ENCODE measurements at places on chromosomes 6 and 20.

GRCh38 chr20:51165131-51165530 lies 142.2 kb upstream of the KCNG1 start:
- no peak for DNase-seq

- DNase-seq = no peak
Observed at GRCh38 chr6:12974551-12974950, 258.0 kb downstream of the PHACTR1 start.

DNA sequence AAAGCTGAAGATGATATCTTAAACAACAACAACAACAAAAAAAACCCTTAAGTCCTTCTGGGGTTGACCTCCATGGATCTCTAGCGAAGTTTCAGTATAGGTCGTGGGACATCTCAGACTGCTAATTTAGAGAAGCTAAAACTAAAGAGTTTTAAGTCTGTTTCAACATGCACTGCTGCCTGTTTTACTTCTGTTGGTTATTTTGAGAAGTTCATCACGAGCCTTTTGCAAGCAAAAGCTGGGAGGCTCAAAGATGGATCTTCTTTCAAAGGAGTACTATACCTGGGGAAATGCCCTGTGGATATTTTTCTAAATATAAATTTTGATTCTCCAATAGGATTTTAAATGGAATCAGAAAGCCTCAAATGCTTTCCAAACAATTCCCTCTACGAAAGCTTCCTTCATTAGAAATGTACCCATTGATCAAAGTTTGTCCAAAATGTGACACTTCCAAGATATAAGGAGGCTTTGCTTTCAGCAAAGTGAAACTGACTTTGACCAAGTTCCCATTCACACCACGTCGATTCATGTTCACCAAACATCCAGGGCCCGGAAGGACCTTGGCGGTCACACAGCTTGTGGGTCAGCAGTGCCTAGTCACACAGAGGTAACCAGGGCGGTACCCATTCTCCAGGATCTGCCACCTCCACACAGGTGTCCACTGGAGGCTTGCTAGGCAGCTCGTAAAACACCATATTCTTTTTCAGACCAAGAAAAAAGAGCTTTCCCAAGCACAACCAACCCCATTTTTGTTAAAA lies 94.7 kb upstream of the QKI start:
- DNase-seq = no peak

GRCh38 chr6:142647449-142648035 lies 297.4 kb downstream of the HIVEP2 start:
- DNase-seq = no peak

- no peak for DNase-seq
Observed at GRCh38 chr20:58986968-58987517, 6.0 kb downstream of the NELFCD start.

DNA sequence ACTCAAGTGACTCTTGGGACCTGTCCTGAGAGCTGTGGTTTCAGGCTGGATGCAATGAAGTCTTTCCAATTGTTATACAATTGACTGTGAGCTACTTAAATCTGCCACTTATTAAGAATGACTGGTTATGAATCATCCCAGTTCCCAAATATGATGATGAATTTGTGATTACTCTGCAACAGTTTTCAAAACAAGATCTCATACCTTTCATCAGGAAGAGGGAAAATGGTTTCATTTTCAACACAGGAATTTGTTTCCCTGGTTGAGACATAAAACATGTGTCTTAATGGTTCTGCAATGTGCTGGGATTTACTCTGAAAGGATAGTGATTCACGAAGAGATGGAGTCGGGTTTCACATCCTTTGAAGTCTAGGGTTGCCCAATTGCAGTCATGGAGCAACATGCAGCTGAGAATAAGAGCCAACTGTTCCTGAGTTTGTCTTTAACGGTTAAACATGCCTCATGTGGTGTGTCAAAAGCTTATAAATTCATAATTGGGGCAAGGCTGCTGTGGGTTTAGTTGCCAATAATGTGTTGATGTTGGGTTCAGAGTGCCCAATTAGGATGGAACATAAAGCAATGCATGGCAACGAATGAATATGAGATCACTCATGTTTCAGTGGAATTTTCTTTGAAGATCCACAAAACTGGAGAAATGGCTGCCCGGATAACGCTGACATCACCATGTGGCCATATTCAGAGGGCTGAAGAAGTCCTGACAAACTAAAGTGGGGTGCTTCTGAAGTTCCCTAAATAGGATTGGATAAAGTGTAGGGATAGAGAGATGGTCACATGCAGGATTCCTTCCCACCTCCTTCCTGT lies 41.0 kb downstream of the CYP24A1 start:
- DNase-seq = peak; percentile 99

GRCh38 chr6:115740907-115741306 lies 319.8 kb downstream of the FRK start:
- no peak for DNase-seq

- no peak for DNase-seq
Observed at GRCh38 chr6:26044140-26045064, 42.8 kb upstream of the HFE start.

DNA sequence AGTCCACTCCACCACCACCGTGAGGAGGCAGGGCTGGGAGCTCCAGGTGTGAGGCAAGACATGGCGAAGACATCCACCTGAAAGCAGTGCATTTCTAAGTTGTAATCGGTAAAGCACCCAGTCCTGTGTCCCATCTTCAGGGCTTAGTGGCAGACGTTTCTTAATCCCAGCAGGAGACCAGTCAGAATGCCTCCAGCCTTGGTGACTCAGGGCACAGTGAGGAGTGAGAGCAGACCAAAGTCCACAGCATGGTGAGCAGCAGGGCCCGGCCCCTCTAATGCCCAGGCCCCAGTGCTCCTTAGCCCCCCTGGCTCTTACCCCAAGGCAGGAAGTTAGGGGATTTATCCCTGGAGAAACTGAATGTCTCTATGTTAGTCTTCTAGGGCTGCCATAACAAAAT lies 183.9 kb downstream of the SYNDIG1 start:
- no peak for DNase-seq

DNA sequence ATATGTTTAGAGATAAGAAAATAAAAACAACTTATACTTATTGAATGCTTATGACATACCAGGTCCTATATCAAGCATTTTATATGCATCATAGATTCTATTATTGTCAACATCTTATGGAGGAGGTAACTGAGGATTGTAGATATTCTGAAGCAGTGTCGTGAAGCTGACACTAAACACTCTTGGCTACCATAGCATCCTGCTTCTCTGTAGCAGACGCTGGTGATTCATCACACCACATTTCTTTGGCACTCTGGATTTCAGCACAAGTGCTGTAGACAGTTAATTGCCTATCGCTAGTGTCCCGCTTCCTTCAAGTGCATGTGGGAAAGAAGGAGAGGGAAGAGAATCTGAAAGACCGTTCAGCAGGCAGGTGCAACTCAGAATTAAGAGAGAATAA lies 317.1 kb downstream of the PLCB1 start:
- no peak for DNase-seq

DNA sequence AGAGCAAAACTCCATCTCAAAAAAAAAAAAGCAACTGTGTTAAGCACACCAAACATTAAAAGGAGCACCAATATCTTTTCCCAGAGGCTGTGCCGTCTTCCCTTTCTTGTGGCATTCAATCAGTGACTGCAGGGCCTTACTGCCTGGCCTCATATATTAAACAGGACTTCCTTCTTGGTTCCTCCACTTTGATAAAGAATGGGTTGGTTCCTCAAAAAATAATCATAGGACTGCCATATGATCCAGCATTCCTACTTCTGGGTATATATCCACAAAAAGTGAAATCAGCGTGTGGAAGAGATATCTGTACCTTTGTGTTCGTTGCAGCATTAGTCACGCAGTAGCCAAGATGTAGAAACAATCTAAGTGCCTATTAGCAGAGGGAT lies 40.3 kb upstream of the GFOD1 start:
- no peak for DNase-seq

DNA sequence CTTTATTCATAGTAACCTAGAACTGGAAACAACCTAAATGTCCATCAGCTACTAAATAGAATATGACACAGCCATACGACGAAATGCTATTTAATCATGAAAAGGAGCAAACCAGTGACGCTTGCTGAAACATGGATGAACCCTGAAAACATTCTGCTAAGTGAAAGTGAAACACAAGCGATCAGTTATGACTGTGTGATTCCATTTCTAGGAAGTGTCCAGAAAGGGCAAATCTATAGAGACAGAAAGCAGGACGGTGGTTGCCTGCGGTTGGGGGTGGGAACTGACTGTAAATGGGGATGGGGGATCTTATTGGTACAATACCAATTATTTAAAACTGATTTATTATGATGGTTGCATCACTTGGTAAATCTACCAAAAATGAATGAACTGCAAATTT lies 126.8 kb downstream of the IPCEF1 start:
- no peak for DNase-seq

DNA sequence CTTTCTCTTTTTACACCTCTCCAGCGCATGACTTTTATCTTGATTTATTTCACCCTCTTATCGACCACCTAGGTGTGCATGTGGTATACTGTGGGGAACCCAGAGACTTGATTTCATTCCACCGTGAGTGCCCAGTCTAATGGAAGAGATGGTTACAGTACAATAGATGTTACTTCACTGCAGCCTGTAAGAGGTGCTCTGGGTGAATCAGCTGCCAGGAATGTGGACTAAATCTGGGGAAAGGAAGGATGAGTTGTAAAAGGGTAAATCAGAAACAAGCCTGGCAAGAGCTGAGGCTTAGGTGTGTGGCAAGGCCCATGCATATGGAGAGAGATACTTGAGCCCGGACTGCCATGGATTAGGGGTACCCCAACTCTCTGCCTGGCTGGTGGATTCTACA lies 7.4 kb downstream of the STK35 start:
- DNase-seq = peak; percentile 33

DNA sequence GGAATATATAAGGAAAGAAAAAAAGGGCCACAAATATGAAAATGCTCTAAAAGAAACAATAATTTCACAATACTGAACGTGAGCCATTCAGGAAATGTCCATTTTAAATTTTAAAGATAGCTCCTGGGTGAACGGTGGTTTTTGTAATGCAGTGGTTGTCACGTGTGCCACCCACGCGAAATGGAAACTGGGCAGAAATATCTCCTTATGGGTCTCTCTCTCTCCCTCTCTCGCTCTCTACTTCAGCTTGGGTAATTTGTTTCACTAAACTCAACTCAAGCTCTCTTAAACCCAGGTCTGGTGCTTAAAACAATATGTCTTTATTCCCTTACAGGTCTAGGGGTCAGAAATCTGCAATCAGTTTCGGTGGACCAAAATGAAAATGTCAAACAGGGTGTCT lies 150.8 kb downstream of the OR2B2 start:
- DNase-seq = no peak

DNA sequence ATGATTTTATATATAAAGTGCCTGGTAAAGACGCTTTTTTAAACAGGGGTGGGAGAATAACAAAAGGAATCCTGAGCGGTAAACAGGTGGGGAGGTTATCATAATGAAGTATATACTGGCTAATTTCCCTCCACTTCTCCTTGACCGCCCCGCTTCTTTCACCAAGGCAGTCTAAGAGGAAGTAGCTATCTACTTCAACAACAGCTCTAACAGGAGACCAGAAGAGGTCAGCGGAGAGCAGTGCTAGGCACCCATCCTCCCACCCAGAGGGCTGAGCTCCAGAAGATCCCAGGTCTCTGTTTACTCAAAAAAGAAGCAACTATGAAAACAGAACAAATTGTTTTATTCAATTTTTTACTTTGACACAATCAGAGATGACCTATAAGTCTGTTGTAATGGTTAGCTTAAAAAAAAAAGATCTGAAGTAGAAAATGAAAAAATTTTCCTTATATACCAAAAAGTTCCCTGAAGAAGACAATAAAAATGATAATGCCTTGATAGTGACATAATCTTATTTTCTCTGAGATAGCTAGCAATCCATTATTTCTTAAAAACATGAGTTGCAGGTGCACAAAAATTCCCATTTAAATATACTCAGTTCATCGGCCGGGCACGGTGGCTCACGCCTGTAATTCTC lies 141.1 kb downstream of the PDSS2 start:
- DNase-seq = no peak

GRCh38 chr6:168385858-168386735 lies 54.9 kb upstream of the SMOC2 start:
- DNase-seq = no peak

DNA sequence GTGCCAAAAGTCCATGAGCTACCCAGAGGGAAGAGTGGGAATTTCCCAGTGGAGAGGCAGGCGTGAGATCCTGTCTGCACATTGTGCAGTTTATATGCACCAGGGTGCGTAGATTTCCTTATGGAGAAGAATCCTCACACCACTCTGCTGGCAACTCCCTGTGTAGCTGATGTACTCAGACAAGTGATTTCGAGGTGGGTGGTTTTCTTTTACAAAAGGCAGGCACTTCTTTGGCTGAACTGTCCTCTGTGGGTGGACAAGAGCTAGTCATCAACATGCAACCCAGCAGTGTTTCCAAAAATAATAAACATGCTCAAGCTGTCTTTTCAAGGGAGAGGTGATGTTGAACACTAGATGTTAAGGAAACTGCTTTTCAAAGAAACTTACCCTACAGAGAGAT lies 121.7 kb upstream of the NXT1 start:
- DNase-seq = peak; percentile 7

DNA sequence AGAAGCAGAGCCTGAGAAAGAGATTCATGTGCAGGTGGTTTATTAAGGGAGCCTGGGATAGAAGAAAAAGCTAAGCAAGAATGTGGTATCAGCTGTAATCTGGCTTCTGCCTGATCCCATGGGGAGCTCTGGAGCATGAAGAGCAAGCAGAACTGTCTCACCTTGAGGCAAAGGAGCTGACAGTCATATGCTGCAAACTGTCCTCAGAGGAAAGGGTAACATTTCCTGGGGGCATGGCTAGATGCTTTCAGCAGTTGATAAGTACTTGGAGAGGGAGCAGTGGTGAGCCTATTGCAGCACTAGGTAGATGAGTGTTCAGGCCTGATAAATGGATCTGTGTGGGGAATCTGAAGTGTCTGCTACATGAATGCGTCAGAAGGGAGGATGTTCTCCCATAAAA lies 621.5 kb upstream of the BTBD3 start:
- no peak for DNase-seq

- no peak for DNase-seq
Observed at GRCh38 chr20:21559305-21559704, 45.4 kb upstream of the NKX2-2 start.

DNA sequence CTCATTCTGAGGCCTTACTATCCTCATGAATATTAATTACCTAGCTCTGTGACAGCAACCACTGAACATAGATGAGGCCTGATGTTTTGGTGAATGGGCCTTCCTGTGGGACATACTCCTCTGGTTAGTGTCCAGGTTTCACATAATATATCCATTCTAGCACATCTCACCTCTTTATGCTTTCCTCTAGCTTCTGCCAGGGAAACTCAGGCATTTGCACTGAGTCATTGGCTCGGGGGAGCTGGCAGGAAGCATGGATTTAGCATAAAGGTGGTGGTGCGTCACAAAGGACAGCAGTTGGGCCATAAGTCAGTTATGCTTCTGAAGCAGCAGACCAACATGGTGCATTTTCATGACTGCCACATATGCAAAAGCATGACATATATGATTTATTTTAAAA lies 37.5 kb upstream of the TMEM170B start:
- no peak for DNase-seq

Data from fibroblast of skin of left biceps (primary cell).